AG09319 (cell line): ENCODE measurements at places on chromosomes 11 and 22.

GRCh38 chr11:64564419-64564818 lies 26.6 kb upstream of the SLC22A12 start:
- no peak for DNase-seq

- no peak for DNase-seq
Observed at GRCh38 chr11:76348348-76348747, 32.6 kb downstream of the THAP12 start.

GRCh38 chr11:48154151-48154550 lies 62.5 kb upstream of the OR4B1 start:
- DNase-seq: no peak

- DNase-seq: no peak
Observed at GRCh38 chr22:35678836-35679235, 30.6 kb downstream of the APOL6 start.
